Activated T-helper 17 cell treated with anti-CD3 and anti-CD28 coated beads, Interleukin-2, amount 50 U/mL, for 72 hours (primary cell): ENCODE measurements at places on chromosomes 5 and 9.

- no peaks in the 10 kb centered on the region for H3K27me3 ChIP-seq
- peaks cover 5% of the 10 kb centered on the region for H3K36me3 ChIP-seq
- H3K27ac ChIP-seq = peak overlapping the region; percentile 94
- H3K4me3 ChIP-seq = peak overlapping the region; percentile 64
Observed at GRCh38 chr5:35820735-35821134, 36.0 kb upstream of the IL7R start.

DNA sequence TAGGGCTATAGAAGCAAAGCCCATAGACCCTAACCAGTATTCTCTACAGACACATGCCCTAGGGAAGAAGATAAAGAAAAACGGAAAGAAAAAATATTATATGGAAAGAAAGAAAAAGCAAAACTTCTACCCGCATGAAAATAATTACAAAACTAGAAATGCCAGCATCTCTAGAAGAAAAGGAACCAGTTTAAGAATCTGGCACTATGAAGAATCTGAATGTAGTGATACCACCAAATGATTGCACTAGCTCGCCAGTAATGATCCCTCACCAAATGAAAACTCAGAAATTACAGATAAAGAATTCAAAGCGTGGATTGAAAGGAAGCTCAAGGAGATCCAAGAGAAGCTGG is 341.9 kb upstream of the GRIA1 start:
- no peaks in the 10 kb centered on the region for H3K27me3 ChIP-seq
- H3K4me3 ChIP-seq = no peak overlapping the region
- no peak for ATAC-seq
- H3K36me3 ChIP-seq = no peaks in the 10 kb centered on the region
- H3K27ac ChIP-seq = no peak overlapping the region

- H3K27me3 ChIP-seq = no peaks in the 10 kb centered on the region
- no peak overlapping the region for H3K4me3 ChIP-seq
- H3K27ac ChIP-seq = no peak overlapping the region
- no peak for ATAC-seq
Observed at GRCh38 chr9:137245450-137246421, 4.6 kb downstream of the TUBB4B start.

DNA sequence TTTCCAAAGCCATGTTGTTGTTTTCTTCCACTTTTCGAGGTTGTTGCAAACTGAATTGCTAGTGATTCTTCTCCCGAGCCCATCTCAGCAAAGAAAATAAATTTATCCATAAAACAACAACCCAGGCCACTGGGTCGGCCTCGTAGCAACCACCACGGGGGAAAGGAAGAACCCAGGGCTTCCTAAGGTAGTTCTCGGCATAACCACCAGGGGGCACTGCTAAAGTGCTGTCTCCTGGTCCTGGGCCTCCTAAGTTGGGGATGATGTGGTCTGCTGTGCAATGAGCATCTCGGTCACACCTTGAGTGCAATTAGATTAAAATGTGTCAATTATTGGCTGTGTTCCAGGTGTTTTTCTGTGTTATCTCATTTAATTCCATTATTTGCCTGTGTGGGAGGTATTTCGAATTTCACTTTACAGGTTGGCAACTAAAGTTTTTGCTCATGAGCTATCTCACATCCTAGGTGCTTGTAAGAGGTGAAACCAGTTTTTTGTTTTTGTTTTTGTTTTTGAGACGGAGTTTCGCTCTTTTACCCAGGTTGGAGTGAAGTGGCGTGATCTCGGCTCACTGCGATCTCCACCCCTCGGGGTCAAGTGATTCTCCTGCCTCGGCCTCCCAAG is 102.8 kb upstream of the DAP start:
- ATAC-seq = peak; percentile 77
- no peak overlapping the region for H3K27ac ChIP-seq
- H3K4me1 ChIP-seq = no peaks in the 10 kb centered on the region
- H3K27me3 ChIP-seq = peaks cover 8% of the 10 kb centered on the region
- no peaks in the 10 kb centered on the region for H3K36me3 ChIP-seq

DNA sequence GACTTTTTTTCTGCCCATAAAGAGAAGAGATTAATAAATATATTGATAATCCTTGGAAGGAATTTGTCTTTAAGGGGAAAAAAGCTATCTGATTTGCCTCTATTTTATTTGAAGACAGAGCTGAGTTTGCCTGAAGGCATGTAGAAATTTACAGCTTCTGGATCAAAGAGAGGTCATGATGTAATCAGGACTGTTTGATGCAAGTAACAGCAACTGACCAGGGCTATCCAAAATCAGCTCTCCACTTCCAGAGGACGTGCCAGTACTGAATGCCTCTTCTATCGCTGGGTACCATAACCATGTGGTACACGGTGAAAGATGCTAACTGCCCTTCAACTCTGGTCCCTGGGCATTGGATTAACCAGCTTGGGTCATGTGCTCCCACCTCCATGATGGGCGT is 90.6 kb downstream of the ZFAND5 start:
- no peaks in the 10 kb centered on the region for H3K36me3 ChIP-seq
- no peaks in the 10 kb centered on the region for H3K4me1 ChIP-seq
- ATAC-seq = no peak
- H3K27me3 ChIP-seq = no peaks in the 10 kb centered on the region

- H3K4me3 ChIP-seq = no peak overlapping the region
- ATAC-seq = no peak
- H3K36me3 ChIP-seq = no peaks in the 10 kb centered on the region
- no peaks in the 10 kb centered on the region for H3K27me3 ChIP-seq
- H3K4me1 ChIP-seq = no peaks in the 10 kb centered on the region
Observed at GRCh38 chr5:3186736-3187405, 408.8 kb upstream of the IRX1 start.

DNA sequence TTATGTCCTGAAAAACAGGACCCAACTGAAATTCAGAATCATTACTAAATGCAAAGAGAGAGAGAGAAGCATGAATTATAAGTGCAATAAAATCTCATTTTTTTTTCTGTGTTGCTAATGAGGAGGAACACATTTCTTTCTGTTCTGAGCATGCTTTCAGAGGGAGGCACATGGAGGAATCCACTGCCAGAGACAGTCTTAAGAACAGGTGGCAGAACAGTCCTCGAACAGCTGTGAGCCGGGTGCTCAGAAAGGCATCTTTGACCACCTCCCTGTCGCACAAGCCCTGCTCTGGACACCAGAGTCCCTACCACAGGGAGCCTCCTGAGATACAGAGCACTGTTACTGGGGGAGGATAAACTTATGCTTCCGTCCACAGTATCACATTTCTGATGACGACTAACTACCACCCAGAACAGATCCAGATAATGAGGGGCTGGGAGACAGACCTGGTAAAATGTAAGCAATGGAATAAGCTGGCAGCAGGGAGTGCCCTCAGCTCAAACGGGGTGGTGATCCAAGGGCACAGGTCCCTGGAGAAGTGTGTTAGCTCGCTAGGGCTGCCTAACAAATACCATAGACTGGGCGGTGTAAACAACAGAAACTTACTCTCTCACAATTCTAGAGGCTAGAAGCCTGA is 134.0 kb downstream of the SLC1A3 start:
- no peaks in the 10 kb centered on the region for H3K36me3 ChIP-seq
- H3K27me3 ChIP-seq = peaks cover 35% of the 10 kb centered on the region
- no peak overlapping the region for H3K27ac ChIP-seq
- no peak for ATAC-seq
- no peak overlapping the region for H3K4me3 ChIP-seq
- peaks cover 5% of the 10 kb centered on the region for H3K4me1 ChIP-seq

DNA sequence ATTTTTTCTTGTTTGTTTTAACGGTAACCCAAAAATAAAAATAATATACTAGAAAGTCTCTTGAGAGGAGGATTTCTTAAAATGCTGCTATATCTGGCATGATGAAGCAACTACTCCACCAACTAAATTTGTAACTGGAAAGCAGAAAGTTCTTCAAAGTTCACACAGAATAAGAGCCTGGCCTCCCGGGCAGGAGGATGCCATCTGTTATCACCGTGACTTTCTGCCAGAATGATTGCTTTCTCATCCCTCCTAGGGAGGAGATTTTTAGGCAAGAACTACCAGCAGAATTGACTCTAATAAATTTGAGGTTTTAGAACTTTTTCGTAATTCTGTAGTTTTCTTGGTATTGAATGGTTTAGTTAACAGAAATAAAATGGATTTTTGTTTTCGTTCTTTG is 464.6 kb upstream of the ACTBL2 start:
- ATAC-seq = no peak
- peaks cover 10% of the 10 kb centered on the region for H3K27me3 ChIP-seq
- no peak overlapping the region for H3K27ac ChIP-seq
- H3K4me3 ChIP-seq = no peak overlapping the region

DNA sequence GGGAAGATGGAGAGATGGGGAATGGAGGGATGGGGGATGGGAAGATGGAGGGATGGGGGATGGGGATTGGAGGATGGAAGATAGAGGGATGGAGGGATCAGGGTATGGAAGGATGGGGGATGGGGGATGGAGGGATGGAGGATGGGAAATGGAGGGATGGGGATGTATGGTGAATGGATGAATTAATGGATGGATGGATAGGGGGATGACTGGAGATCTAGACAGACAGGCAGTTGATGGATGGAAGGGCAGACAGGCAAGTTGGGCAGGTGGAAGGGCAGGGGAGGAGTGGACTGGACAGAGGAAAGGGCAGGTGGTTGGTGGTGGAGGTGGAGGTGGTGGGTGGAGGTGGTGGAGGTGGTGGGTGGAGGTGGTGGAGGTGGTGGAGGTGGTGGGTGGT is 167.2 kb downstream of the C9orf50 start:
- no peak overlapping the region for H3K27ac ChIP-seq
- ATAC-seq = no peak
- H3K4me1 ChIP-seq = peaks cover 23% of the 10 kb centered on the region

- H3K4me3 ChIP-seq = no peak overlapping the region
- no peak overlapping the region for H3K27ac ChIP-seq
- H3K4me1 ChIP-seq = no peaks in the 10 kb centered on the region
- H3K27me3 ChIP-seq = no peaks in the 10 kb centered on the region
Observed at GRCh38 chr9:78278801-78279200, 18.1 kb upstream of the PSAT1 start.

DNA sequence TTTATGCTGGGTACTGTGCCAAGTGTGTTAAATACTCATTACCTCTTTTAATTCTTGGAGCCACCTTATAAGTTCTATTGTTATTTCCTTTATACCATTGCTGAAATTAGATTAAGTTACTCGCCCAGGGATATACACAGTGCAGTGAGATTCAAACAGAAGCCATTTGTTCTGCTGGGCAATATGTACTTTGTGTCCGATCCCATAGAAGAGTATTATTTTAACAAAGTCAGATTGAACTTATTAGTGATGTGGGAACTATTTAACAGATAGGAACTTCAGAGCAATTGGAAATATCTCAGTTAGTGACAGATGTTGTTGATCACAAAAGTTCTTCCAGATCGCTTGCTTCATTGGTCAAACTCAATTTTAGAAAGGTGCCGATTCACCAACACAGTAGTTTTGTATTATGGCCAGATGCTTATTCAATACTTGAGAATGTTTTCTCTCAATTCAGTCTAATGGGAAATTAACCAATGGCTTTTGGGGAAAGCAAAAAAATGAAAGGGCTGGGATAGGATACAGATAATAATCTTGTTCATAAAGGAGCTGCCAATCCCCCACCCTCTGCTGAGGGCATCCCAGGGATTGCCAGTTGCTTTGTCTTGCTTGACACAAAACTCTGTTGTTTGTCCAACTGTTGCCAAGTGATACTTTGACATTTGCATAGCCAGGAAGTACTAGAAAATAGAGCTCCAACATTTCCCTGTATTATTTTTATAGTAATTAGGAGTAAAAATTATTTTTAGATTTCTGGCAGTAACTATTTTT is 94.8 kb upstream of the SEMA6A start:
- no peak for ATAC-seq
- H3K4me3 ChIP-seq = no peak overlapping the region
- no peak overlapping the region for H3K27ac ChIP-seq
- no peaks in the 10 kb centered on the region for H3K4me1 ChIP-seq
- H3K36me3 ChIP-seq = no peaks in the 10 kb centered on the region
